ENCODE measurements at places on chromosomes 11 and 22.

- DNase-seq = no peak
Observed at GRCh38 chr22:49201046-49201970, 626.4 kb downstream of the BRD1 start.

- no peak for DNase-seq
Observed at GRCh38 chr11:70225681-70226177, 22.6 kb downstream of the FADD start.

DNA sequence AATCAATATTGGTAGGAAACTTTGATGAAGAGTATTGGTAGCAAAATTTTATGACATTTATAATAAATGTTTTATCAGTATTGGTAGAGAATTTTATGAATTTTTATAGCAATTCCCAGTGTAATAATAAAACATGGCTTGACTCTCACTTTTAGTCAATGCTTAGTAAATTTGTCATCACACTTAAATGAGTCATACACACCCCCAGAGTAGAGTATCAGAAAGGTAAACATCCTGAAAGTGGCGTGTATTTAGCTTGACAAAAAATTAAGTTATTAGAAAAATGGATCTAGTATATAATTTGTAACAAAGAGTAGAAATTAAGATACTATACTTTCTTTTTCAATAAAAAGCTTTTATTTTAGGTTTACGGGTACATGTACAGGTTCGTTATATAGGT, 2.6 kb downstream of the MS4A3 start:
- DNase-seq = no peak

GRCh38 chr11:66619080-66619554, 2.7 kb downstream of the RBM14 start:
- DNase-seq = no peak

DNA sequence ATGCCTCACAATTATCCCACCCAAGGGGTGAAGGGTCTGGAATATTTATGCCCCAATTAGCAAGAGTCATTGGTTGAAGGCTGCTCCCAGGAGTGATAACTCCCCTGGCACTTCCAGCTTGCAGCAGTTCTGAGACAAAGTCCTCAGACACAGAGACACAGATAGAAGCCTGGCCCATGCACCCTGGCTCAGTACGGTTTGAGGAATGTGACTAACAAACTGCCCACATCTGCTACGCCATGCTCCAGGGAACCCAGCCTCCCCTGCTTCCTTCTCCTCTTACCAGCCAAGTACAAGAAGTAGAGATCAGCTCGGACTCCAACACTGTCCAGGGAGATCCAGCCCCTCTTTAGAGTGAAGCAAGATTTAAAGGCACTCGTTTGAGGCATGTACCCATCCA, 48.5 kb upstream of the BMAL1 start:
- no peak for DNase-seq

GRCh38 chr11:9574622-9575259, 1.3 kb downstream of the WEE1 start:
- peak; percentile 77 for DNase-seq

- DNase-seq = no peak
Observed at GRCh38 chr11:64900263-64900678, 16.7 kb downstream of the ATG2A start.

DNA sequence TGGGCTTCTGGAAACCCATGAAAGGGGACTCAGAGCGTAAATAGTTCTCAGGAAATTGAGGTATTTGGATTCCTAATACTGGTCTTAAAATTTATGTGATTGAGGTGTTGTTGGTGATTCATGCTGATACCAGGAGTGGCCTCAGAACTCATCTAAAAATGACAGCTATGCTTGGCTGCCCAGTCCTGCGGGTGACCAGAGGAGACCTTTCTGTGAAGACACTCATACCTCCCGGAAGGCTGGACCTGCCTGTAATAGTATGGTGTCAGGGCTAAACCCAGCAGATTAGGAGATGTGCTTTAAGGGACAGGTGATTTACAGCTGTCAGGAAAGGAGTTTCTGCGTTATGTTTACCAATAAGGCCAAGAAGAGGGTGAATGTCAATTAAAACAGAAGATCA, 29.9 kb downstream of the C11orf96 start:
- no peak for DNase-seq

- no peak for DNase-seq
Observed at GRCh38 chr11:62552485-62553079, 6.0 kb upstream of the AHNAK start.

GRCh38 chr11:102197670-102198139, 87.5 kb downstream of the YAP1 start:
- DNase-seq = no peak

- no peak for DNase-seq
Observed at GRCh38 chr11:65588199-65589054, 7.2 kb downstream of the KCNK7 start.

All from right kidney (tissue), 9 donors.